Activated T-helper 17 cell treated with anti-CD3 and anti-CD28 coated beads, Interleukin-2, amount 50 U/mL, for 72 hours (primary cell): ENCODE measurements at places on chromosomes 2 and 18.

DNA sequence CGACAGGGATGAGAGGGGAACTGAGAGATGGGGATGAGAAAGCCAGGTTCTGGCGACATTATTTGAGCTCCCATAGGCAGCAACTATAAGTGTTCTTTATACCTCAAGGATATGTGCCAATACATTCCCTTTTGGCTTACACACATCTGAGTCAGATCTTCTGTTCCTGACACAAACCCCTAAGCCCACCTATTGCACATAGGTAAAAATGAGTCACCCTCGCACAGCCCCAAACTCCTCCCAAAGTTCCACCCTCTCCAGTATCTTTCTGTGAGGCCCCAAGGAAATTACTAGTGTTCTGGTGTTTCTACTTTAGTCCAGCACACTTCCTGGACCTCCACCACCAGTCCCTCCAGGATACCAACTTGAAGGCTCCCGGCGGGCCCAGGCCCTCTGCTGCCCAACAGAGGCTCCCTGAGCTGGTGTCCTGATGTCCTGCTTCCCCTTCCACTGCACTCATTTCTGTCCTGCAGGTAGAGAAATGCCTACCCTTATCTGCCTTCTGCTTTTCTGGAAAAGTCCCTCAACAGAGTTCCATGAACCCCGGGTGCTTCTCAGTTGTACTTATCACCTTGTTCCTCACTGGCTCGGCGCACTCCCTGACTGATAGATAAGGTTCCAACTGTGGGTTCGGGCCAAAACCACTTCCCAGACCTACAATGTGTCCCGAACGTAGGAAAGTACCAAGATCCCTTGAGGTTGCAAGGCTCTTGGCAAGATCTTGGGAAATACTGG lies 125.5 kb downstream of the EN1 start:
- ATAC-seq: no peak

GRCh38 chr2:38120264-38120592 lies 44.3 kb upstream of the CYP1B1 start:
- ATAC-seq: no peak

DNA sequence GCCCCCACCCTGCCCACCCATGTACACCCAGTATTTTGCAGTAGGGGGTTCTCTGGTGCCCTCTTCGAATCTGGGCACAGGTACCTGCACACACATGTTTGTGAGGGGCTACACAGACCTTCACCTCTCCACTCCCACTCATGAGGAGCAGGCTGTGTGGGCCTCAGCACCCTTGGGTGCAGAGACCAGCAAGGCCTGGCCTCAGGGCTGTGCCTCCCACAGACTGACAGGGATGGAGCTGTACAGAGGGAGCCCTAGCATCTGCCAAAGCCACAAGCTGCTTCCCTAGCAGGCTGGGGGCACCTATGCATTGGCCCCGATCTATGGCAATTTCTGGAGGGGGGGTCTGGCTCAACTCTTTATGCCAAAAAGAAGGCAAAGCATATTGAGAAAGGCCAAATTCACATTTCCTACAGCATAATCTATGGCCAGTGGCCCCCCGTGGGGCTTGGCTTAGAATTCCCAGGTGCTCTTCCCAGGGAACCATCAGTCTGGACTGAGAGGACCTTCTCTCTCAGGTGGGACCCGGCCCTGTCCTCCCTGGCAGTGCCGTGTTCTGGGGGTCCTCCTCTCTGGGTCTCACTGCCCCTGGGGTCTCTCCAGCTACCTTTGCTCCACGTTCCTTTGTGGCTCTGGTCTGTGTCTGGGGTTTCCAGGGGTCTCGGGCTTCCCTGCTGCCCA lies 9.3 kb downstream of the PROC start:
- no peak for ATAC-seq

DNA sequence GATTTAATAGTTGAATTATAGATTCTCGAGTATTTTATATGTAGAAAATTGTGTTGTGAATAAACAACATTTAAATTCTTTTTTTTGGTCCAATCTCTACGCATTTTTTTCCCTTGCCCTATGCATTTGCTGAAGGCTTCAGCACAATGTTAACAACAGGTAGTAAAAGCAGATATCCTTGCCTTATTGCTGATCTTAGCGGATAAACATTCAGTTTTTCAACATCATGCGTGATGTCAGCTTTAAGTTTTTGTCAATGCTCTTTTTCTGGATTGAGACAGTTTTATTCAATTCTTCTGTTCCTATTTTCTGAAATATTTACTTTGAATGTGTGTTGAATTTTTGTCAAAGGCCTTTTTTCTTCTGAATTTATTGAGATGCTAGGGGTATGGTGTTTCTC lies 11.6 kb upstream of the OR6B3 start:
- ATAC-seq: no peak

DNA sequence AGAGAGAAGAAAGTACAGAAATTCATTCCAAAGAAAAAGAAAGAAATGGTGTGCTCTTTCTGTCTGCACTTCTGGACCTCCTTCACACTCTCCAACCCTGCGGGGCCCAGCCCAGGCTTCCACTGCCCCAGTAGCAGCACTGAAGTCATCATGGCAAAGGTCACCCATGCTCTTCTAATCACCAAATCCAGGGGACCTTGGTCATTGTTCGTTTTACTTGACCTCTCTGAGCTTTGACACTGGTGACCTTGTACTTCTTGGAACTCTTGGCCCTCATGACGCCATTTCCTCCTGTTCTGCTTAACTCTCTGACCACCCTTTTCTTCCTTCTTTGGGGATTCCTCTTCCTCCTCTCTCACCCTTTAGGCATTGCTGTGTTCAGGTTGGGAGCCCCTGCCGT lies 105.6 kb downstream of the SMAD7 start:
- no peak for ATAC-seq

- no peak for ATAC-seq
Observed at GRCh38 chr2:230418341-230419016, 2.5 kb downstream of the SP100 start.

- ATAC-seq: no peak
Observed at GRCh38 chr18:23484561-23485182, 18.6 kb upstream of the RMC1 start.

GRCh38 chr2:37654419-37654818 lies 17.0 kb downstream of the CDC42EP3 start:
- ATAC-seq: no peak

DNA sequence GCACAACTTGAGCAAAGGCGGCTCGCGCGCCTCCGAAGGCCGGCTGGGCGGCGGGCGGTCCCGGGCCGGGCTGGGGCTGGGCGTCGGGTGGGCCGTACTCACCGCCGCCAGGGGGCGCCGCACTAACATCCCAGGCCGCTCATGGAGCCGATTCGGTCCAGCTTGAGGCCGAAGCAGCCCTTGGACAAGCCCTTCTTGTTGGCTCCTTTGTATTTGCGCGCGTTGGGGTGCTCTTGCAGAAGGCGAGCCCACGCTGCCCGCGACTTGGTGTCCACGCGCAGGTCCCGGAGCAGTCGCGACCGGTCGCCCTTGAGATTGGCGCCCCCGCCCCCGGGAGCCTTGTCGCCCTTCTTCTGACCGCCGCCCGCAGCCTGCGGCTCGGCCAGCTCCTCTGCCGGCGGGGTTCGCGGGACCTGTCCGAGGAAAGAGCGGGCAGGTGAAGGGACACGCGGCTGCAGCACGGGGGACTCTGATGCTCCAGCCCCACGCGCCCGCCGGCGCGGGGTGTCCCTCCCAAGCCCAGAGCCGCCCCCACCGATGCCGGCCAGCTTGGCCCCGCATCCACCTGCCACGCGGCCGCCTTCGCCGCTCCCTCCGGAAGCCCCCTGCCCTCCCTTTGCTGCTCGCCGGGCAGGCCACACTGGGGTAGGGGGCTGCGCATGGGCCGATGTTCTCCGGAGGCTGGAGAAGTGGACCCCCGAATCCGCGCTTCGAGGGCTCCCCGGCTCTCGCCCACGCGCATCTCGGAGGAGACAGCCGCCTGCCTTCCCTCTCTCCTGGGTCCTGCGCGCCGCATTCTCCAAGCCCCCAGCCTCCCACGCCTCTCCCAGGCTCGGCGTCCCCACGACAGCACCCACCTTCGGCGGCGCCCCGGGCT lies 655 bp downstream of the NPPC start:
- ATAC-seq: peak; percentile 82

GRCh38 chr2:236551471-236552211 lies 18.0 kb upstream of the ACKR3 start:
- ATAC-seq: peak; percentile 51

DNA sequence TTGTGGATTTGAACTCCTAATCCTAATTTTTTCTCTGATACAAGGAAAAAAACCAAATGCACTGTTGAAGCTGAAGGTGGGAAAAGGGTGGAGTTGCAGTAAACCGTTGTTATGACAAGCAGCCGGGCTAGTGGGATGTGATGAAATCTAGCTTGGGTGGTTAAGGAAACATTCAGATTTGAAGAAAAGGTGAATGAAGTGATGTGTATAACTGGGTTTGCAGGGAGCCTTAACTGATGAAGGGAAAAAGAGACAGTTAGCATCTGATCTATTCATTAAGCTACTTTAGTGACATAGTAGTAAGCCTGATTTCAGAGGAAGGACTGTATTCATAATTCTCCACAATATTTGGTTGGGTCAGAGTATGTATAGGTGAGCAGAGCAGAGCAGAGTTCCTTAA lies 3.5 kb downstream of the EML6 start:
- no peak for ATAC-seq

DNA sequence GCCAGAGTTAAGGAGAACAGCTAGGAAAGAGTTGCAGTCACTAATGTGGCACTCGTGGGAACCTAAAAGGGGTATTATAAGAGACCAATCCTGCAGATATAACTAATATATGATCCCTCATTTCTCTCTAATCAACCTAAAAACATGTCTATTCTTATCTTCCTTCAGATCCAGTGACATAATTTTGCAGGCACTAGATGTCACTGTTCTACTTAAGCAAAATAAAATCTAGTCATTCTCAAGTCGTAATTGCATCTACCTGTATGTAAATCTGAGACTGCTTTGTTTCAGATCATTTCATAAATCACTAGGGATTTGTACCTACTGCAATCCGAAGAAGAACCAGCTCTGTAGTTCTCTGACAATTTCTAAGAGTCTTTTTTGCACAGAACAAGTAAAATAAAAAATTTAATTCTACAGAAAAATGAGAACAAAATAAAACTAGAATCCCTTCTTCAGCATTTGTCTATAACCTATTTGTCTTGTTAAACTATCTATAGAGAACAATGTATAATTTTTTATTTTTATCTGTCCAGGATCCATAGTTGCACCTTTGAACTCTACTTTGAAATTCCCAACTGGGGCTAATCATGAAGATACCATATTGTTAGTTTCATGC lies 56.5 kb upstream of the ERBB4 start:
- ATAC-seq: no peak

DNA sequence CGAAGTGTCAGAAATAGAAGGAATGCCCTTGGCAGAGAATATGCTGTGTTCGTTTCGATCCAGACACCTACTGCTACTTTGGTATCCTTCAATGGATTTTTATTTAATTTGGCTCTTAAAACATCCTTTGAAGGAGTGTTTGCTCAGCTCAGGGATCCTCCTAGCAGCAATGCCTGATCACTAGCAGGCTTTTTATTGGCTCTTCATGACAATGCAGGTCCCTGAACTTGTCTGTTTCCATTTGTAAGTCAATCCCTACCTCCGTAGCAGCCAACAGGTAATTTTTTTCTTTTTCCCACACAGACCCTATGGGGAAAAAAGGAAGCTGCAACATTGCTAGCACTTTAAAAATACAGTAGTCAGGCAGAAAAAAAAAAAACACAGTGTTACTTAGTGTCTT lies 366.2 kb upstream of the LRRTM1 start:
- no peak for ATAC-seq

DNA sequence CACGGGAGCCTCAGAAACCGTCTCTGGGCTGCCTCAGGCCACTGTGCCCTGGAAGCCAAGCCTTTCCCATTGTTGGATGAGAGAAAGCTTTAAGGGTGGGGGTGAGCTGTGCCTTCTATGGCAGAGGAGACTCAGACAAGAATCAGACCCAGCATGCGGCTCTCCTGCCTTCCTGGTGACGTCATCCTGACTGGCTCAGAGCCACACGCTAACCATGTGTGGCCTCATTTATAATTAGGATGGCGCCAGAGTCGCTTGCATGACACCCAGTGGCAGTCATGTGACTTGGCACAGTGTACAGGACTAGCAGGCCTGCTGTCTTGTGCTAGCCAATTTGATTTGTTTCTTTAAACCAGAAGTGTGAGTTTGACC lies 99.1 kb downstream of the SH3BP4 start:
- no peak for ATAC-seq

DNA sequence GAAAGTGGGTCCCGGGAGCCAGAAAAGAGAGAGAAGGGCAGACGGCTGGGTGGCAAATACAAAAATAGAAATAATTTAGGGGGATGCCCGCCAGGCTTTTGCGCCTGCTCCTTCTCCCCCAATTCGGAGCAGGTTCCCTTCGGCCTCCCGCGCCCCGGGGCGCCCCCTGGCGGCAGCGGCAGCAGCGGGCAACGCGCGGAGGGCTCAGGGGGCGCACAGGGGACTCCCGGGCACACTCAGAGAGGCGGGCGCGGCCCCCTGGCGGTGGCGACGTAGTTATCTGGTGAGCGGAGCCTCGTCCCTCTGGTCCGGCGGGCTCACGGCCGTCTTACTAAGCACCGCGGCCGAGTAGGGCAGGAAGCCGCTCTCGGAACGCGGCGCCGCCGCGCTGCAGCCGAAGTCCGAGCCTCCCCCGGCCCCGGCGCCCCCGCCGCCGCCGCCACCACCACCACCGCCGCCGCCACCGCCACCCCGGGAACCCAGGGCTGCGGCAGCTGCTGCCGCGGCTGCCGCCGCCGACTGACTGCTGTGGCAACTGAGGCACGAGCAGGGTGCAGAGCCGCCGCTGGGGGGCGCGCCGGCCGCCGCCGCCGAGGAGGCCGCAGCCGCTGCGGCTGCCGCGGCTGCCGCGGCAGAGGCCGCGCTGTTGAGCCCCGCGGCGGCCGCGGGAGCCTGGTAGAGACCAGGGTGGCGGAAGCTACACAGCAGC lies 3.8 kb downstream of the EVX2 start:
- no peak for ATAC-seq

DNA sequence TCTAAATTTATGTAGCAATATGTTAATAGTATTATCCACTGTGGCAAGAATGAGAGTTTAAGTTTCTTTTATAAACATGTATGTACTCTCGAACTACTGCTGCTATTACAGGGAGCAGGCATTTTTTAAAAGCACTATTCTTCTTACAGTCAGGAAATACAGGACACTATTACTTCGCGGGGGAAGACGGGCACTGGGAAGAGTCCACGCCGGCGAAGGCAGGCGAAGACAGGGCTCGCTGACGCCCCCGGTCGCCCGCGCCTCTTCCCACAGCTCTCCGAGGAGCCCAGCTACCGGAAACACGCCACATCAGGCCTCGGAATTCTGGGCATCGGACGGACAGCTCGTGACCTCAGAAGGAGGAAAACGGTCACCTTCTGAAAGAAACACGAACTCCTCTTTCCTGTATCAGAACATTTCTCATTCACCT lies 90.2 kb downstream of the FAM161A start:
- ATAC-seq: peak; percentile 17

DNA sequence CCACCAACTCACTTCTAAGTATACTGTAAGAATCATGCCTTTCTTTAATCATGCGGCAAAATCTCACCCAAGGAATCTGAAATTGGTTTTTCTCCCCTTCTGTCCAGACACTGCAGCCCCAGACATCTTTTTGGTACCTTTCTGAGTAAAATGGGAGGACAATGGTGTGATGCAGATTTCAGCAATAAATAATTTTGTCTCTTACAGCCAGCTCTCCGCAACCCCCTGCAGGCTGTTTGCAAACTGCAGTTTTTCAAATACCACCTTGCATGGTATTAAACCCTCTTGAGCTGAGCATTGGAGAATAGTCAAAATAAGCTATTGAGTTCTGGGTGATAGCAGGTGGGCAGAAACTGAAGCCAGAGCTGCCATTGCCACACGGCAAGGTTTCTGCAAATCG lies 32.2 kb downstream of the GPR39 start:
- no peak for ATAC-seq

GRCh38 chr18:76493213-76494161 lies 1.6 kb downstream of the ZNF516 start:
- peak; percentile 19 for ATAC-seq

- no peak for ATAC-seq
Observed at GRCh38 chr2:133760376-133760775, 192.1 kb upstream of the NCKAP5 start.
